ENCODE measurements at places on chromosomes 2 and 18.

GRCh38 chr2:191845876-191846514, 893 bp downstream of the CAVIN2 start:
- no peak for DNase-seq

- DNase-seq: peak; percentile 93
Measured at GRCh38 chr2:101827246-101827645, 129.7 kb downstream of the MAP4K4 start.

DNA sequence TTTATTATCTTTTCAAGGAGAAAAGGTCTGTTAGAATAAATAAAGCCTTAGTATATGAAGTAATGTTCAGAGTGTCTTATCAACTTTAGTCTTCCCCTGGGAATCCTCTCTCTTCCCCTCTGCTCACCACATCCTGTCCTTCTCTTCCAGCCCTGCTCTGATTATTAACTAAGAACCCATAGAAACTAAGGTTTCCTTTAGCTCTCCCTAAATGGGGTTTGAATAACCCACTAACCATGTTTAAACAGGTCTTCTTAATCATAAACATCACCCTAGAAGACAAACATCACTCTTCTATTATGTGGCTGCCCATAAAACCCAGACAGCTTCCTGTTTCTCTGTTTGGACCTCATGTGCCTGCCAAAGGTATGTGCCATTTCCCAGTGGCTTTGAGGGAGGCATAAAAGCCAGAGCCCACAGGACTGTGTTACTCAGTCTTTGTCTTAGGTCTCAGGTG, 50.1 kb downstream of the SLC14A1 start:
- no peak for DNase-seq

- DNase-seq: no peak
Measured at GRCh38 chr2:773256-774160, 96.3 kb upstream of the TMEM18 start.

DNA sequence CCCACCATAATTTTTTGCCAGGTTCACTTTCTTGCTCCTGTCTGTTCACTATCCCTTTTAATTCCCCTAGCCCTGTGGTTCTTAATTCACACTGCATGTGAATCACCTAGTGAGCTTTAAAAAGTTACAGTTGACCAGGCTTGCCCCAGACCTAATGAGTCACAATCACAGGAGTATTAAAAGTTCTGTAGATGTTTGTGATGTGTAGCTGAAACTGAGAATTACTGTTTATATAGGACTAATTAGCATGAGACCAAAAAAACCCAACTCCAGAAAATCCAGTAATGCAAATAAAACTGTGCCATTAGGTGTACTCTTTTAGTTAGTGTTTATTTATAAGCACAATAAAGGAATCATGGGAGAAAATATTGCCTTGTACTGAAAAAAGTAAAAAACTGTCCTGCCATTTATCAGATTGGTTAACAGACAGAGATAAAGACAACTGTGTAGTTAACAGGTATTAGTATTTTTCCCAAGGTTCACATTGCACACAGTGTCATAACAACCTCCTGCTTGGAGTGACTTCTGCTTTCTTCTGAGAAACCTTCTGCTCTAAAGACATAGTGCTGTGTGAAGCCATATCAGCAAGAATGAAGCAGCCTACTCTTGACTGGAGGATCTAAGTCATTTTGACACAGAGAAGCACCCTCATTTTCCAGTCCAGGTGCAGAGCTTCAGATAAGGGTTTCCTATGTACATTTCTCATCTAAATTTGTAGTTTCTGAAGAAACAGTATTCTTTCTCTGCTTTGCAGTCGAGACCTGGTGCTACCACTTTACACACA, 39.0 kb downstream of the VAPA start:
- DNase-seq: peak; percentile 51

DNA sequence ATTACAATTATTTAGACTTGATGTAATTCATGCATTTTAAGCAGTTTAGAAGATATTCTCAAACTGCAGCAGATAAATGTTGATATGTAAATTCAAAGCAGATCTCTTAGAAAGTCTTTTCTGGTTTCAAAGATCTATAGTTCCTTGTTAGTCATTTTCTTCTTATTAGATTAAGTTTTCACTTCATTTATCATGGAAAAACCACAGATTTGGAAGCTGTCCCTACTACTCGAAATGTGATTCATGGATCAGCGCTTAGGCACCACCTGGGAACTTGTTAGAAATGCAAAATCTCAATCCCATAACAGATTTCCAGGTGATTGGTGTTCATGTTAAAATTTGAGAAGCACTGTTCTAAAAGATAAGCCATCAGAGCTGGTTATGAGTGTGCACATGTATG, 92.8 kb upstream of the CDH2 start:
- no peak for DNase-seq

DNA sequence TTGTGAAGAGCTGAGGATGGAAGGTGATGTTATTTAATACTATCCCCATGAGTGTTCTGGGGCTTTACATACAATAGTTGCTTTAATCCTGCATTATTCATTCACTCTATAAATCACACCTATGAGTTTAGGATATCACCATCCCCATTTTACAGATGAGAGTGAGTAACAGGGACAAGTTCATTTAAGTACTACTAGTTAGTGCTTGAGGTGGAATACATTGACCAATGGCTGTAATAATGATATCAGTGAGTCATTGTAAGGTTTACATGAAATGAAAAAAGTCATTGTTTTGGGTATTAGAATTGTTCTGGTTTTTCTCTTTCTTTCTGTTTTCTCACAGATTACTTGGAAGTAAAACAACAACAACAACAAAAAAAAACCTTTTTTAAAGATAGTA, 42.5 kb downstream of the TANC1 start:
- no peak for DNase-seq

- DNase-seq: no peak
Measured at GRCh38 chr18:41666231-41666630, 288.8 kb upstream of the PIK3C3 start.

DNA sequence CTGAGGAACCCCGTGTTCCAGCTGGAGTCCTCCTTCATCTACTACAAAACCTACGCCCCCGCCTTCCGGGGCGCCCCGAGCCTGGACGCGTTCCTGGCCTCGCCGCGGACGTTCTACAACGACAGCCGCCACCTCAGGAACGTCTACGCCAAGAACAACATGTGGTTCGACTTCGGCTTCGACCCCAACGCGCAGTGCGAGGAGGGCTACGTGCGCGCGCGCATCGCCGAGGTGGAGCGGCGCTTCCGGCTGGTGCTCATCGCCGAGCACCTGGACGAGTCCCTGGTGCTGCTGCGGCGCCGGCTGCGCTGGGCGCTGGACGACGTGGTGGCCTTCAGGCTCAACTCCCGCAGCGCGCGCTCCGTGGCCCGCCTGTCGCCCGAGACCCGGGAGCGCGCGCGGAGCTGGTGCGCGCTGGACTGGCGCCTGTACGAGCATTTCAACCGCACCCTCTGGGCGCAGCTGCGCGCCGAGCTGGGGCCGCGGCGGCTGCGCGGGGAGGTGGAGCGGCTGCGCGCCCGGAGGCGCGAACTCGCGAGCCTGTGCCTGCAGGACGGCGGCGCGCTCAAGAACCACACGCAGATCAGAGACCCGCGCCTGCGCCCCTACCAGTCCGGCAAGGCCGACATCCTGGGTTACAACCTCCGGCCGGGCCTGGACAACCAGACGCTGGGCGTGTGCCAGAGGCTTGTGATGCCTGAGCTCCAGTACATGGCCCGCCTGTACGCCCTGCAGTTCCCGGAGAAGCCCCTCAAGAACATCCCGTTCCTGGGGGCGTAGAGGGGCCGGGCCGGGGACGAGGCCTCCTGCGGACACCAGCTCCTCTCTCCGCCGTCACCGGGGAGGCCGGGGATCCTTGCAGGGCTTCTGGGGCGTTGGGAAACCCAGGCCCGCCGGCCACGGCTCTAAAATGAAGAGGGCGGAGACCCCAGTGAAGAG, 5.3 kb upstream of the NEU4 start:
- no peak for DNase-seq

DNA sequence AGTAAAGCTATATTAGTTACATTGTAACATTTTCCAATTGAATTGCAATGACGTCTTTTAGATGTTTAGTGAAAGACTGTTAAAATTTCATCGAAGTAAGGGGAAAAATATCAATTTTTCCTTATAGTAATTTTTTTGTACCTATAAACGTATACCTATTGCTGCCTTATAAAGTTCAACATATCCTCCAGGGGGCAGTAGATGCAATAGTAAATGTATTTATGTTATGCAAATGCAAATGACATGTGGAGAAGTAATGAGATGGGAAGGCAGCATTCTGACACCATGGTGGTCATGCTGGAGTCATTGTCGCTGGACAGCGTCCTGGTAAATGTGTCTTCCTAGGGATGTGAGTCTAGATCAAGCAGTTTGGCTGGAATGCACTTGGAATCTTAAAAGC, 38.7 kb downstream of the MSTN start:
- peak; percentile 41 for DNase-seq

- DNase-seq: no peak
Measured at GRCh38 chr2:230842473-230842872, 22.3 kb upstream of the ITM2C start.

GRCh38 chr18:40583671-40584070, 1371.4 kb upstream of the PIK3C3 start:
- DNase-seq: no peak

GRCh38 chr18:55462652-55463051, 125.3 kb downstream of the TCF4 start:
- no peak for DNase-seq

DNA sequence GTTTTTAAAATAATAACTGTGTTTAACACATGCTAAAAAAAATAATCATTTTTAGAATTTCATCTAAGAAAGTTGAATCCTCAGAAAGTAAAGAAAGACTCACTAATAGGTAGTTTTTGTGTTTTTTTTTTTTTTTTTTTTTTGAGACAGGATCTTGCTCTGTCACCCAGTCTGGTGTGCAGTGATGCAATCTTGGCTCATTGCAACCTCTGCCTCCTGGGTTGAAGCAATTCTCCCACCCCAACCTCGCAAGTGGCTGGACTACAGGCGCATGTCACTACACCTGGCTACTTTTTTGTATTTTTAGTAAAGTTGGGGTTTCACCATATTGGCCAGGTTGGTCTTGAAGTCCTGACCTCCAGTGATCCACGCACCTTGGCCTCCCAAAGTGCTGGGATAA, 7.1 kb downstream of the CKAP2L start:
- no peak for DNase-seq

GRCh38 chr2:8234757-8235374, 447.0 kb upstream of the ID2 start:
- DNase-seq: no peak

GRCh38 chr2:205024822-205025518, 479.7 kb downstream of the PARD3B start:
- peak; percentile 98 for DNase-seq

- no peak for DNase-seq
Measured at GRCh38 chr2:205235434-205235833, 446.9 kb upstream of the NRP2 start.

- peak; percentile 49 for DNase-seq
Measured at GRCh38 chr2:179749210-179749609, 112.2 kb downstream of the ZNF385B start.

DNA sequence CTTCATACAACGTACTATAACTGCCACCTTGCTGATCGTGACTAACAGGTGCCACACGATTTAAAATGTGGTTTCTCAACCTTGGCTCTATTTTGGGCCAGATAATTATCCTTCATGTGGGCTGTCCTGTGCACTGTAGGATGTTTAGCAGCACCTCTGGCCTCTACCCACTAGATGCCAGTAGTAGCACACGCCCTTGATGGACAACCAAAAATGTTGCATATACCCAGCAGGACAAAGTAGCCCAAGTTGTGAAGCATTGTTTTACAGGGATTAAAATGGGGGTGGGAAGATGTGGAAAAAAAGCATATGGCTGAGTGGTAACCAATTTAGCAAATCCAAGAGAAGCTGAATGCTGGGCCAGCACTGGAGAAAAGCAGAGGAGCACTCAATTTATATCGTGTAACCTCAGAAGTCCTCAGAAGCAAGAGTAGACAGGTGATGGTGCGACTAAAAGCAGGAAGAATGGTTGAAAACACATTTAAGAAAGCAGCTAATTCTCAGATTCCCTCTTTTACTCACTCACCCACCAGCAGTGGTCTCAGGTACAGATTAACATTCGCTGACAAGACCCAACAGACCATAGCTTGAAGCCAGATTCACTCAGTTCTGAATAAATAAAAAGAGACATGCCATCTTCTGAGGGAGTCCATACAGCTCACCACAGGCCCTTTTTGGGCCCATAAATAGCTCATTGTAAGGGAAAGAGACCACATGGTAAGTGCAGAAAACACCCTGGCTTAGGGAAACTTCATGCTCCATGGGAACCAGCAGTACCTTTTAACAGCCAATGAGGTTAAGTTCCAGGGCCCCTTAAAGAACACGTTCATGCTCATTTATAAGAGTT, 50.6 kb downstream of the RAPH1 start:
- peak; percentile 49 for DNase-seq

DNA sequence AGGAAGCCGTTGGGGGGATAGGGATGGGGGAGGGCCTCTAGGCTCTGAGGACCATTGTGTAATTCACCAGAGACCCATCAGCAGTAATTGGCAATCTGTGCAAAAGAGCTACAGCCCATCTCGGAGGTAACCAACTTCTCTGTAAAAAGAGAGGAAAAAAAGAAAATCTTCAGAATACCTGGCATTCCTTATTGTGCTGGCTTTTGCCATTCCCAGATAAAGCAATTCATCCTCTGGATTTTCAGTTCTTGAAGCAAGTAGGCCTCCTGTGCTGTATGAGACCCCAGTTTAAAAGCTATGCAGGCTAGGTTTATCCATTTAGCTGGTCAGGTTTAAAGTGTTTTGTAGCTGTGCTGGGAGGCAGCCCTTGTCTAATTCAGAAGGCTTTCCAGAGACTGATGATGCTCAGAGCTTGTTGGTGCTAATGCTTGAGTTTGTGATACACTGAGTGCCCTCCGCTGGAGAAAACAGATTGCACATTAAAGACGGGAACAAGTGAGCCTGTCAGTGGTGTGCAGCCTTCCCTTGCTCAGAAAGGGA, at the start of gene LRRTM4:
Gene LRRTM4, minus strand, starts transcription at position 446 of the 540 bp plus-strand sequence.
- no peak for DNase-seq

DNA sequence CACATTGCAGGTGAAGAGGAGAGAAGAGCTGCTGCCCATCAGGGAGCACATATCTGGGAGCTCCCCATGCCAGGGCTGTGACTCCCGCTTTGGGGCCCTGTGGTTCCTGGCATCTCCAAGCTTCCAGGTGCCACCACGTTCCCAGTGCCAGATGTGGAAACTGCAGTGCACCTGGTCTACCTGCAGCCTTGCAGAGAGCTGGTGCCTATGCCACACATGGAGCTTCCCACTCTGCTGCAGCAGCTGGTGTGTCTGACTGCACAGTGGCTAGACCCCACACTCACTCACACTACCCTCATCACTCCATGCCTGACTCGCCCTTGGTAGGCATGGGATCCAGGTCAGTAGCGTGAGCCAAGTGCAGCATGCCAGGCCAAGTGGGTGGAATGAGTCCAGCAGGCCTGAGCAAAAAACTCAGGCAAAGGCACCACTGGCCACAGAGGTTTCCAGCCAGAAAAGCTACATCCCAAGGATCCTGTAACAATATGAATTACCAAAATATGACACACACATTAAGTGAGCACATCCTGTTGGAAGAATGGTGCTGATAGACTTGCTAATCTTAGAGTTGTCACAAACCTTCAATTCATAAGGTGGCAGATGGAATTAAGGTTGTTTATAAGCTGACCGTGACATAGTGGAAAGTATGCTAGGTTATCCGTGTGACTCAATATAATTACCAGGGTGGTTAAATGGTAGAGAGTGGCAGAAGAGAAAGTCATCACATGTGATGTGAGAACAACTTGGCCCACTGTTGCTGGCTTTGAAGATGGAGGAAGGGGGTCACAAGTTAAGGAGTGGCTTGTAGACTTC, 150.9 kb downstream of the EHBP1 start:
- DNase-seq: no peak
